Muscle of leg (tissue), 16 donors: ENCODE measurements at places on chromosomes 3 and 15. TPM values are rescaled to one million over a fixed set of nuclear protein-coding genes. Genes with fewer than 3 reads are reported as not detected.

DNA sequence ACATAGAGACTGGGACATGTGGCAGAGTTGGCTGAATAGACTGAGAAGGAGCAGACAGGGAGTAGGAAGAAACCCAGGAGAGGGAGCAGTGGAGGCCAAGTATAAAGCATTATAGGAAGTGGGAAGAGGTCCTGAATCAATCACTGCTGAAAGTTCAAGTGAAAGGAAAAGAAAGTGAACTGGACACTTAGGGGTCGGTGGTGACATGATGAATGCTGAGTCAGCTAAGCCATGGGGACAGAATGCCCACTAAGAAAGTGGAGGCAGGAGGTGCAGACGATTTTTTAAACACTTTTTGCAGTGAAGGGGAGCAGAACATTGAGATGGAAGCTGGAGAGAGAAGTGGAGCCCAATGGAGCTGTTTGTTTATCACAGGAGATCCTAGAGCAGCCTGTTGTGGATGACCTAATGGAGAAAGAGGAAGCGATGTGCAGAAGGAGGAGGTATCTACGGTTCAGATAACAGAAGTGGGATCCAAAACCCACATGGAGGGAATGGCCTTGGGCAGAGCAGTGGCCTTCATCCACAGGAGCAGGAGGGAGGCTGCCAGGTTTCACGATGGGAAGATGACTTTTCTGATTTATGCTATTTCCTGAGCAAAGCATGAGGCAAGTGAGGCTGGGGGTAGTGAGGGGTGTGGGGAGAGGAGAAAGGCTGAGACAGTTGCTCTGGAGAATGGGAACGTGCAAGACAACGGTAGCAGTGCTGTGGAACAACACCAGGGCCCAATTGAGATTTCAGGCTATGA is 208.2 kb downstream of the RPLP1 start:
- no peak for DNase-seq

The MYLK gene
- 22.5 TPM for polyA plus RNA-seq

The CLRN1 gene
- polyA plus RNA-seq = 0.42 TPM

DNA sequence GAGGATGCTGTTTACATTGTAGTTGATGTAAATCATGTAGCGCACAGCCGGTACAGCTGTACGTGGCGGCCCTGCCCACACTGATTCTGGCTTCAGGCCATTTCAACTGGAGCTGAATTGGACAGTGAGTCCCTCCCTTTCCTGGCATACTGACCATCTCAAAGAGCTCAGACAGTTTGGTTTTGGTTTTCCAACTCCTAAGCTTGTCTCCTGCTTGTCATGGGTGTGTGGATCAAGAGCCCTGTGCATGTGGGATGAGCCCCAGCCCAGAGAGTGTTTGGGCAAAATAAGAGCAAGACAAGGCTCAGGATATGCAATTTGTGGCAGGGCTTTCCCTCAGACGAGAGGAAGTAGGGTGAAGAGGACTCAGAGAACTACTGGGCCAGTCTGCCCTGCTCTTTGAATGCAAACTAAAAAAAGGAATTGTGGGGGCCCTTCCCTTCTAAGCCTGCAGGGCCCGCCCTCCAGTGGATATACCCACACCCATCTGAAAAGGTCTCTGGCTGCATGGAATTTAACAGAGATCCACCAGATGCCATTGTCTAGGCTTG is 13.3 kb downstream of the ITGA11 start:
- DNase-seq = peak; percentile 83

DNA sequence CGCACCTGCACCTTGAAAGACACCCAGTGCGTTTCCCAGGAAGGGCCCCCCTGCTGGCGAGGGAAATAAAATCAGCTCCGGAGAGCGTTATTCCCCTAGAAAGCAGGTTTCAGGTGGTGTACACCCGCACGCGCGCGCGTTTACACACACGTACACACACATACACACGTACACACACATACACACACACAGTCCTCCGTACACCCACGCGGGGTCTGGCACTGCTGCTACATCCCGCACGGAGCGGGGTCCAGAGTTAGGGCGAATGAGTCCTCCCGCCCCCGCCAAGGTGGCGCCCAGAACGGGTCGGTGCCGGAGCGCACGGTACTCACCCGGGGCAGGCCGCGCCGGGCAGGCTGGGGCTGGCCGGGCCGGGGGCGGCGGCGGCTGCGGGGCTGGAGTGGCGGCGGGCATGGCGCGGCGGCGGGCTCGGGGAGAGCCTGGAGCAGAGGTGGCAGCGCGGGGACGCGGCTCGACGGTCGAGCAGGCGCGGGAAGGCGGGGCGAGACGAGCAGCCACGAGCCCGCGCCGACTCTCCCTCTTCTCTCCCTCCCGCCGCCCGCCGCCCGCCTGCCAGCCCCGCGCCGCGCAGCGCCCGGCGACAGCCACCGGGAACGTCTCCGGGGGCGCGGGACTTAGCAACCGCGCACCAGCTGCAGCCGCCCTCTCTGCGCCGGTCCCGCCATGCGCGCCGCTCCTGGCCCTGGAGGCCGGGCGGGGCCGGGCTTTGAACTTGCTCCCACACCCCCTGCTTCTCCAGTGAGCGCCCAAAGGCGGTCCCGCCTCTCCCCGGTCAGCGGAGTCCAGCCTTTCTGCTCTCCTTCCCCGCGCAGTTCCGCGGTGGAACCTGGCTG is at the start of gene DCLK3:
Gene DCLK3 (minus strand): TSS at position 704 of the 854 bp plus-strand sequence. CDS start 290 bp downstream, at position 414.
- DNase-seq = peak; percentile 43

The EPHA3 gene
- polyA plus RNA-seq = 18.9 TPM

The BSN gene
- 1.1 TPM for polyA plus RNA-seq

The PLAAT1 gene
- 18.9 TPM for polyA plus RNA-seq

DNA sequence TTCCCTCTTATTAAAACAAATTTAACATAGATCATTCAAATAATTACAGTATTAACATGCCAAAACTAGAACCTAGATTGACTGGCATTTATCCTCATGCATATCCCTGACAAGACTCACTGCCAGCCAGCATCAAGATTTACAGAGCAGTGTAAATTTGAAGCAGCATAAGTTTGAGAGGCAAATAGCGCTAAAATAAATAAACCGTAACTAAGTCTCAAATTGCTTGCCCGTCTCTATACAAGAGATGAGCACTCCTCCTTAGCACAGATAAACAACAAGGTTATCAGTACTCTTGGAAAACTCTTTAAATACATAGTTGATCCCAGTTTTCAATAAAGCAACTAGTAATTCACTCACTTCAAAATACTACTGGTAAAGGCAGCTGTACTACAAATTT is 29.6 kb downstream of the MSL2 start:
- no peak for DNase-seq

DNA sequence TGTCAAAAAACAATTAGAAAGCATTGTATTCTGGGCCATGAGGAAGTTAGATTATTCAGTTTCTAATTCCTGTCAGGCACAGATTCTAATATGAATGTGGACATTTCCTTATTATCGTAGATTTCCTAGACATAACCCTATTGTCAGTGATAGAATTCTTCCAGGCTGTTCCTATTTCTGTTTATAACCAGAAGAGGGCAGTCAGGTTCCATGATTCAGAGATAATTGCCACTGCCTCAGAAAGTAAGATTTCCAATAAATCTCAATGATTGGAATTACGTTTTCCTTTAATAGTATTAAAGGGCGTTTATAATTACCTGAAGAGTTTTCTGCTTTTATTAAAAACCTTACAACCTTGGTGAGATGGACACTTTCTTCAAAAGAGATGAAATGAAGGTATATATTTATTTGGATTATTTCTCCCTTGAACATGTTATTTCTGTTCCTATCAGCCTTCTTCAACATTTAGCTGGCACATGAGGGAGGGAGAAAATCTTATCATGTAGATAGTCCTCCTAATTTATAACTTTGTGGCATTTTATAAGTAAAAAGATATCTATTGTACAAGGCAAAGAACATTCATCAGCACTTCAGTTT is 439.2 kb downstream of the MCTP2 start:
- DNase-seq = peak; percentile 79

DNA sequence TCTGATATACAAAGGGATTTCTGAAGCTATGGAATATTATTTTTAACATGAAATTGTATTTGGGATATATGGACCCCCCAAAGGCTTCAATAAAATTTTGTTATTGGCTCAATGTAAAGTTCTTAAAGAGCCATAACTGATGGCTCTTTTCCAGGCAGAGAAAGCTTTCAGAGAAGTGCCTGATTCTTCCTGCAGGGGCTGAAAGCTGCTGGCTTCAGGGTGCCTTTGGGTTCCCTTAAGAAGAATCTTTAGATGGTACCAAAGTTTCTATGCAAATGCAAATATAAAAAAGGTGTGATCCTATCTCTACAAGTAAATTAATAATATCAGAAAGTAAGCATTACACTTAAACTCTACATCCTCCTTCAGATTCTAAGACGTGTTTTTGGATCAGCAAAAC is 72.6 kb downstream of the NR2F2 start:
- no peak for DNase-seq

DNA sequence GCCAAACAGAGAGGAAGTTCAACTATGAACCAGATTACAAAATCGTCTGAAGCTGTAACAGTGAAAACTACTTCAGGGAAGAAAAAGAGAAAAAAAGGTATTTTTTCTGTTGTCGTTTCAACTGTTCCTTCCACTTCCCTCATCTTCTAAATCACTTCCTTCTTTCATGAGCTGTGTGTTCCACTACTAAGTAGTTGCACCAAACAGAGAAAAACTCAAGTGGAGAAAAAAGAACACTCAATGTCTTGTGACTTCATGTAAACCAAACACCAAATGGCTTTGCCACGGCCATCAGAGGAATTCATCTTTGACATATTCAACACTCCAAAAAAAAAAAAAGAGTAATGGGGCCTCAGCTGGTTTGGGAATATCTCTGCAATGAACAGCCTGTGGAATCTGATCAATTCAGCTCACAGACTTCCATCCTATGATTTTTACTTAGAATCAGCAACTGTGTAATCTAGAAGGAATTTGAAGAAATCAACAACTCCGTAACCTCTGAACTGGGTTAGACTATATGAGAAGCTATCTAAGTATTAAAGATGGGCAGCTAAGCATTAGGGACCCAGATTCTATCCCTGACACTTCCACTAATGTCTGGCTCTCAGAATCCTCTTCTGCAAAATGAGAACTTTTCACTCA is 47.5 kb upstream of the RNF7 start:
- peak; percentile 52 for DNase-seq

DNA sequence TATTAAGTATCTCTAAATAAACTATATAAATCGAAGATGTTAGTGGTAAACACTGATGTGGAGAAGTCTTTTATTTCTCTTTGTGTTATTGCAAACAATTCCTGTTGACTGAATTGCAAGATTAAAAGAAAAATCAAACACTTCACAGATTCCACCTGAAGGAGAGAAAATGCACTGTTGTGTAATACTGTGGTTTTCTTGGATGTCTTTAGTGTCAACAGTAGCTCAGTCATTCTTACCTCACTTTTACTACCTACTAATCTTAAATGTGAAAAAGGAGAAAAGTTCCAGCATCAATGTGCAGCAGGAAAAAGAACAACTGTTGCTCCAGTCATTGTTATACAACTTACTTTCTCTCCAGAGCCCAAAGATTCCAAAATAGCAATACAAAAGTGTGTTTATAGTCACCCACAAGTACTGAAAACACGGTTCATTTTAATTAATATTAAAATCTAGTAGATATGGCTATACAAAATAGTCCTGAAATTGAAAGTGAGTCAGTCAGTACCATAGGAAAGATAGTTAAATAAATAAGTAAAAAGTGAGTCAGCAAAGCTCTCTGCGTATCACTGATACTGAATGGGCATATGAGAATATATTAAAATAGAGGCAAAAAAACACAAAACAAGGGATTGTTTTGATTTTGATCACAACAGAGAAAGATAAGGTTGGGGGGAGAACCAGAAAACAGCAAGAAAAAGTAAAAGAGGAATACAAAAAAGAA is 90.5 kb upstream of the CSPG5 start:
- no peak for DNase-seq

The FAM174B gene
- polyA plus RNA-seq = 25.4 TPM

The PCLAF gene
- polyA plus RNA-seq = 33.5 TPM
